Hematopoietic multipotent progenitor cell treated with erythropoietin and hydrocortisone succinate and interleukin-3 and kit ligand, for 15 days (in vitro differentiated cells): ENCODE measurements at places on chromosomes 3 and 15.

DNA sequence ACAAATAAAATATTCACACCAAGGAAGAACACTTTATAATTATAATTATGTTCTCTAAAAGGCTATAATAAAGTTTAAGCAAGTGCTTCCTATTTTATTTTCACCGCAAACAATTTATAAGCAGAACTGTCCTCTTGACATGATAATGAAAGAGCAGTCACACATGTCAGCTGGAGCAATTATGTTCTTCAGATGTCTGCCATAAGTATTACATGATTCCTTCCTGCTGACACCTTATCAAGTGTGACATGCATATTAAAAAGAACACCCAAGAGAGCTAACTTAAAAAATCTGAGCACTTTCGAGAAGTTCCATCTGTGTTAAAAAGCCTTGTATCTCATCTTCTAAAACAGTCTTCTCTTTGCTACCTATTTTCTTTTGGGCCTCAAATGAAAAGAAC, 249.5 kb downstream of the SQOR start:
- DNase-seq: no peak

DNA sequence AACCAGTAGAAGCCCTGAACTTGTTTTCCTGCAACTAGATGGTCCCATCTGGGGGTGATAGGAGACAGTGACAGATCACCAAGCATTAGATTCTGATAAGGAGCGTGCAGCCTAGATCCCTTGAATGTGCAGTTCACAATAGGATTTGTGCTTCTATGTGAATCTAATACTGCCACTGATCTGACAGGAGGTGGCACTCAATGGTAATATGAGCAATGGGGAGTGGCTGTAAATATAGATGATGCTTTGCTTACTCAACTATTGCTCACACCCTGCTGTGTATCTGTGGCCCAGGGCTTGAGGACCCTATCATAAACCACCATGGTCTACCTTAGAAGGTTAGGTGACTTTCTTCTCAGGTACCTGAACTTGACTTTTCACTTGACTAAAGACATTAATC, 417.1 kb upstream of the ARHGEF26 start:
- DNase-seq: no peak

DNA sequence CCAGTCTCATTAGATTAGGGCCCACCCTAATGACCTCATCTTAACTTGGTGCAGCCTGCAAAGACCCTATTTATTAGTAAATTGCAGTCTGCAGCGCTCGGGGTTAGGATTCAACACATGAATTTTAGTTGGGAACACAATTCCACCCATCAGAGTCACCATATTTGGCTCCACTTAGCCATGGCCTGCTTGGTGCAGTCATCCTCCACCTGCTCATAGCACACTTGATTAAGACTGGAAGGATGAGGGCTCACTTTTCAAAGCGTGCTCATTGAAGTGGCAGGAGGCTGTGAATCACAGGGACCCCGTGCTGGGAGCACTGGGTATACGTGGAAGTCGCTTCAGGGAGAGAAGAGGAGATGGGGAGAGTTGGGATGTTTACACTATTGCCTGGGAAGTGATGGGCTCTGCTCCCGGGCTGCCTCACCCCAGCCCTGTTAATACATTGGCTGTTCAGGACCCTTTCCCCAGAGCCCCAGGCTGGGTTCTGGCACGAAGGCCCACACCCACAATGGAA, 68.2 kb downstream of the ASB7 start:
- DNase-seq: no peak

DNA sequence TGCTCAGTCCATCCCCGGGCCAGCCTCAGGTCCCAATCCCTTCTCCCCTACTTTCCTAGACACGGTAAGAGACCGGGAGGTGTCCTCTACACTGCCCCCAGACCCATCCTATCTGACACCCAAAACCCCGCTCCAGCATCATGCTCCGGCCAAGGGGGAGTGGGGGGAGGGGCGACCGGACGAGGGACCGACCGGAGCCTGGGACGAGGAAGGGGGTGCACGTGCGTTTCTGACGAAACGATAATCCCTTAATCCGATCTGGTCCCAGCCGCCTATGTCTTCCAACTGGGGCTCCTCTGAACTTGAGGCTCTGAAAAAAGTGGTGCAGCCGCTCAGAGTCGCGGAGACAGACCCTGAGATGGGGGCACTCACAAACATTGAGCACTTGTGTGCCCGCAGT, 494 bp downstream of the CPLX3 start:
- DNase-seq: no peak

GRCh38 chr3:39383881-39384664, 903 bp downstream of the SLC25A38 start:
- DNase-seq: peak; percentile 96

DNA sequence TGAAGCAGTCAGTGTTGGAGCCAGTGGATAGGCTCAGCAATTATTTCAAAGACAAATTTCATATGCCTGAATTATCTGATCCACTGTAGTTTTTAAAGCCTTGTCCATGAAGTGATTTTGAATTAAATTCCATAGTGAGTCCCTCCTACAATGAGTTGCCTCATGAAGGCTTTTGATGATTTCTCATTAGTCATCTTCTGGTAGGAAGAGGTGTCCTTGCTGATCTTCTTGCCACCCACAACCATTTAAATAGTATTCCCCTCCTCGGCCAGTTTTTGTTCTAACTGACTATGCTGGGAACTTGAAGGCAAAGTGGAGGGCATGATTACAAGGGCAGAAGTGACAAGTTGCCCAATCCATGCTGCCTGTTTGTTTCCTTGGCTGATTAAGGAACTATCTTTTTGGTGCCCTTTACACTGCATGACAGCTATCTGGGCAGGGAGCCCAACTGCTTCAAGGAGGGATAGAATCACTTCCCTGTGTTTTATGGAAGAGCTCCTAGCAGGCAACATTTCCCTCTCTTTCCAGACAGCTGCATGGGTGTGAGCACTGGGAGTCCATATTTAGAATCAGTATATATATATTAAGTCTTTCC, 617.5 kb downstream of the ZPLD1 start:
- DNase-seq: no peak

DNA sequence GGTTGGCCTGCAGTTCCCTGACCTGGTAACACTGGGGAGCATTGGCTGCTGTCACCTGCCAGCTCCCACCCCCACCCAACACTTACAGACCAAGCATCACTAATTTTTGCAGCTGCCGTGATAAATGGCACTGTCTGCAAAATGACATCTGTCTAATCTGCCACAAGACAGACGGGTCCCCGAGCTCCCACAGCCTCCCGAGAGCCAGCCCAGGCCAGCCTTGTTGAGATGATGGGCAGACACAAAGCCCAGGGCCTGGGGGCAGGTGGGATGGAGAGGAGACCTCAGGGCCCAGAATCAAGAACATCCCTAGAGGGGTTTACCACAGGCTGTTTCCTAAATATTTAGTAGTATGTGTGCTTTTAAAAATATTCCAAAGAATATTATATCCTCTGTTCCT, 203.4 kb downstream of the TBC1D2B start:
- no peak for DNase-seq
